Right forelimb (tissue), 1 donor: ENCODE measurements at places on chromosomes 2 and 18.

GRCh38 chr2:2901384-2902345 lies 476.0 kb downstream of the EIPR1 start:
- DNase-seq, result no peak

DNA sequence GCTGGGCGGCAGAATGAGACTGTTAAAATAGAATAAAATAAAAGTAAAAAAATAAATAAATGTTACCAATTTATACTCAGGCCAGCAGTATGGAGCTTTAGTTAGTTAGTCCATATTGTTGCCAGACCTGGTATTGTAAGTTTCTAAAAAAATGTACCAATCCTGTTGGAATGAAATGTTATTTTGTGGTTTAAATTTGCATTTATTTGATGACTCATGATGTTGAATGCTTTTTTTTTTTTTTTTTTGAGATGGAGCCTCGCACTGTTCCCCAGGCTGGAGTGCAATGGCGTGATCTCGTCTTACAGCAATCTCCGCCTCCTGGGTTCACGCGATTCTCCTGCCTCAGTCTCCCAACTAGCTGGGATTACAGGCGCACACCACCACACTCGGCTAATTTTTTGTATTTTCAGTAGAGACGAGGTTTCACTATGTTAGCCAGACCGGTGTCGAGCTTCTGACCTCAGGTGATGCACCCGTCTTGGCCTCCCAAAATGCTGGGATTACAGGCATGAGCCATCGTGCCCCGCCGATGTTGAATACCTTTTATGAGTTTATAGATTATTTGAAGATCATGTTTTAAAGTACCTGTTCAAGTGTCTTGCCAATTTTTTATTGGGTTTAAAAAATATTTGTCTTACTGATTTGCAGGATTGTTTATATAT lies 5.7 kb upstream of the PTPRN start:
- DNase-seq, result no peak

- no peak for DNase-seq
Measured at GRCh38 chr2:129883121-129883520, 96.3 kb upstream of the RAB6C start.

GRCh38 chr18:35192415-35192814 lies 48.4 kb upstream of the ZNF397 start:
- no peak for DNase-seq

- DNase-seq, result peak; percentile 63
Measured at GRCh38 chr2:30230497-30231211, 680 bp upstream of the LBH start.

DNA sequence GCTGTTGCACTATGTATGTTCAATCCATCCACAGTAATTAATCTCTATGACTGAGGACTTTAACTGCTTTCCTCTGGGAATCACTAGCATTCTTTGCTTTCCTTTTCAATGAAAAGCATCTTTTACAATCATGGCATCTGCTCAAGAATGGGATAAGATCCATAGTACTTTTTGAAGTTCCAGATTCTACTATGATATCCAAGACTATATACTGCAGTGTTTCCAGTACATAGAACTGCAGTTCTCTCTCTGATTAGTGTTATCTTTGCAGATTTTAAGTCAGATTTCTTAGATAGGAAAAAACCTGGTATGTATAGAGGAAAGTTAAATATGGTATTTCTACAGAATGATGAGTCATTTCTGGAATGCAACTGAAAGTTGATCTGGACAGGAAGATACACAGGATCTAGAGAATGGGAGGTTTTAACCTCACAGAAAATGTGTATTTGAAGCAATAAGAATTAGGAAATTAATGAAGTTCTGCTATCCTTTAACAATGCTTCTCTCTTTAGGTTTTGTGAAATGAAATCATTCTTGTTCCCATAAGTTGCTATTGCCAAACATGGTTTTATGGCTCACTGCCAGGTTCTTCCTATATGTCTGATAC lies 670.7 kb downstream of the ERBB4 start:
- DNase-seq, result no peak

GRCh38 chr2:203914546-203915182 lies 21.9 kb upstream of the ICOS start:
- DNase-seq, result no peak

GRCh38 chr18:35942661-35943060 lies 29.8 kb upstream of the RMP24 start:
- DNase-seq, result no peak

GRCh38 chr2:81549646-81550045 lies 1245.1 kb upstream of the LRRTM1 start:
- DNase-seq, result no peak

- no peak for DNase-seq
Measured at GRCh38 chr18:70261141-70261788, 27.6 kb upstream of the SOCS6 start.

DNA sequence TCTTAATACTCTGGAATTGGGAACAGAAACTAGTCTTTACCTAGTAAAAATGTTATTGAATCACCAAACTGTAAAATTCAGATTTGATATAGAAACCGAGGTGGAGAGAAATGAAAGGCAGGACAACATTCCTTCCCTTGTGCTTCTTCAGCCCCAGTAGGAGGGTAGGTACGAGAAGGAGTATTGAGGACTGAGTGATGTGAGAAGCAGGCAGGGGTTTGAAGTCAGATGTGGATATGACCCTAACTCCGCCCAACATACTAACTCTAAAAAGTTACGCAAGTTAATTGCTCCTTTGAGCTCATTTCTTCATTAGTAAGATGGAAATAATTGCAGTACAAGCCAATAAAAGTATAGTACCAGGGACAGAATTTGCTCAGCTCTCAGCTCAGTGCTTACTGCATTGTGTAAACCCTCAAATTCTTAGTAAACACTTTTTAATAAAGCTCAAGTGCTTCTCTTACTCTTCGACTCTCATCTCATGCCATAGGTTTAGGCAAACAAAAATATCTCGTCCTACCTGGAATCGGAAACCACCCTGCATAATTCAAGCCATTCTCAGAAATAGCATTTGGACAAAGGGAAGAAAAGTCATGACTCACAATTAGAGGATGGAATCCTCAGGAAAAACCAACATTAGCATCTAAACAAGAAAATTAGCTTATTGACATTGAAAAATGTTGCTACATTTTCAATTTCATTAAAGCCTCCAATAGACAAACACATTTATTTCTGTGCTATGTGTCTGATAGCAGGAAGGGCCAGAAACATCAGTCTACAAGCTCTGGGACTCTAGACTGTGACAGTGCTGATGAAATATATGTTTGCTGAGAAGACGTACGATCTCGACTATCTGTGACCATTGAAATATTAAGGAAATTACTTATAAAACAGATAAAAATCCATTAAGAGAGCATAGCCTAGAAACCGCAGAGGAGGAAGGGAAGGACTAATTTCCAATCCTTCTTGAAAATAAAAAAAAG lies 161.3 kb downstream of the HNMT start:
- DNase-seq, result no peak

DNA sequence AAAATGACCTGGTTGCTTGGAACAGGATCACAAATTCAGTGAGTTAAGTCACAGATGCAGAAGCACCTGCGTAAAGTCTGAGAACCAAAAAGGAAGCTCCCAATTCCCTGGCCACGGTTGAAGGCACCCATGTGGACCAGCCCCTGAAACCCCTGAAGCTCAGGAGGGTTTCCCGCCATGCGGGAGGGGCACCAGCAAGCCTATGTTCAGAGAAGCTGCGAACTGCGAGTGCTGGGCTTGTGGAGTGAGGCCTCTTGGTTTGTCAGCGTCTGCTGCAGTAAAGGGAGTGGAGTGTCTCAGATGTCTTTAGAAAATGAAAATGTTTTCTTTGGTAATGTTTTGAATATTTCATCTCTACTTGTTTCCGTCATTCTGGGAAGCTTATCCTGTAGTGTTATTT lies 16.1 kb upstream of the ACKR3 start:
- no peak for DNase-seq

DNA sequence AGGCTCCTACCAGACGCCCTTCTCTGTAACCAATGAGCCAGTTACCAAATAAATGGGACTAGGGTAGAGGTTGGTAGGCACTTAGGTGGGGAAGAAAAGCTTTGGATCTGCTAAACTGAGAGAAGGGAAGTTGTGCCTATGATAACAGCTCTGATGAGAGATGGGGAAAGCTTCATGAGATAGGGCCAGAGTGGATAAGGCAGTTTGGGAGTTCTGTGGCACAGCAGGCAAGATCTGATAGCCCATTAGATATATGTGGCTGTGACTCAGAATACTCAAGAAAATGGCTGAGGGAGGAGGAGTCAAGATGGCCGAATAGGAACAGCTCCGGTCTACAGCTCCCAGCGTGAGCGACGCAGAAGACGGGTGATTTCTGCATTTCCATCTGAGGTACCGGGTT lies 99.8 kb downstream of the PDE11A start:
- no peak for DNase-seq

- peak; percentile 34 for DNase-seq
Measured at GRCh38 chr2:71602115-71602495, 148.7 kb downstream of the DYSF start.

DNA sequence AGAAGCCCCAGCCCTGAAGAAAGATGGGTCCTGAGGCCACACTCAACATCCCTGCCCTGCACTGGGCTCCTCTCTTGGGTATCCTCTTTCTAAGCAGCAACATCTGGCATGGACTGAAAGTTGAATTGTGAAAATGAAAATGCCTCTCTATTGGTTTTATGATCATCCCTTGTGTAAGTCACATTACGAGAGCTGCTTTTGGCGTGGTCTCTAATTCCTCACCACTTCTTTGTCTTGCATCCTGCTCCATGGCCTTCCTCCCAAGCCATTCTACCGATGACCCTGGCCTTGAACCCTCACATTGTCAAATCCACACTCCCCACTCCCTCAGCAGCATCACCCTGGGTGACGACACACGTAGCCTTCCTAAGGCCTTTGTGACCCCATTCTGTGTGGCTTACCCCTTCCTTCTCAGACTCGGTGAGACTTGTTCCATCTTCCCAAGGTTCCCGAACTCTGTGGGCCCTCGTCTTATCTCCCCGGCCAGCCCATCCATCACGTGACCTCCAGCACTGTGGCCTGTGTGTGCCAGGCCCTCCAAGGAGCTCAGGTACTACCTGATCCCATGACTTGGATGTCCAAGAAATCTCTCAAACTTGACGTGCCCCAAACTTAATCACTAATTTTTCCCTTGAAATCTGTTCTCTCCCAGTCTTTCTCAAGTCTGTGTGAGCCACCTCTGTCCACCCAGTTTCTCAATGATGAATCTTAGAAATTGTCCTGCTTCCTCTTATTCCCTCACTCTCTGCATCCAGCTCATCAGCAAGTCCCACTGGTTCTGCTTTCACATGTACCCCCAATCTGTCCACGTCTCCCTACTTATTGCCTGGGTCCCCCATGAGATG lies 194.7 kb upstream of the HS6ST1 start:
- DNase-seq, result peak; percentile 41

DNA sequence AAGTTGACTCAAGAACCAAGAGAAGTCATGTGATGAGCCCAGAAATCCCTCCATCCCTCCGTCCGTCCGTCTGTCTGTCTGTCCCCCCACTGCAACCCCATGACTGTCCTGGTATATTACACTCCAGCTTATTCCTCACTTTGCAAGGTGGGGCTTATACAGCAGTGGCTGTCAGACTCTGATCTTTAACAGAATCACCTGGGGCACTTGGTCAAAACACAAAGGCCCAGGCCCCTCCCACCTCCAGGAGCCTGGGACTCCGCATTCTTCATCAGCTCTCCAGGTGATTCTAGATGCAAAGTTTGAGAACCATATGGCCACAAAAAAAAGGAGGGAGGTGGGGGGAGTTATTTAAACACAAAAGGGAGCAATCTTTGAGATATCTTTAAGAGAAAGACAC lies 61.4 kb downstream of the MYO5B start:
- DNase-seq, result no peak

DNA sequence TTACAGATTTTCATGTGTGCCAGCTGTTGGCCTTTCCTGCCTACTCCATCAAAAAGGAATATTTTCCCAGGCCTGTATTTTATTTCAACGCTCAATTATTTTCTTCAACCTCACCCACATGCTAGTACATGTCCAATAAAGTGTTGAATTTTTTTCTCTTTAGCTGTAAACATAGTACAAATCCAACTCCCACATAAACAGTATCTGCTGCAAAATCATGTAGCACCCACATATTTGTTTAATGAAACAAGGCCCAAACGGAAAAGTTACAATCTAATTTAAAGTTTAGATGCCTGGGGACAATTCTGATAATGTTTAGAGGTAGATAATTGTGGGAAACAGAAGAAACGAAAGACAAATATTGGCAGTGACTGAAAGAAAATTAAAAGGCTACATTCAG lies 275.4 kb upstream of the ACVR2A start:
- no peak for DNase-seq

- DNase-seq, result no peak
Measured at GRCh38 chr2:145961846-145962245, 1441.9 kb upstream of the ZEB2 start.
